ENCODE measurements at places on chromosomes 12 and 14.

GRCh38 chr12:52646613-52647012, 5.4 kb downstream of the KRT2 start:
- no peak for DNase-seq

GRCh38 chr12:103561174-103561573, 25.9 kb upstream of the STAB2 start:
- no peak for DNase-seq

- DNase-seq, result no peak
These were observed 206.8 kb downstream of the NUAK1 start for GRCh38 chr12:105931762-105932570.

- DNase-seq, result no peak
These were observed 902 bp downstream of the ABCD2 start for GRCh38 chr12:39618701-39619100.

- no peak for DNase-seq
These were observed 16.4 kb downstream of the FOS start for GRCh38 chr14:75295061-75295461.

- DNase-seq, result no peak
These were observed 4.2 kb downstream of the ARHGAP9 start for GRCh38 chr12:57475271-57476161.

DNA sequence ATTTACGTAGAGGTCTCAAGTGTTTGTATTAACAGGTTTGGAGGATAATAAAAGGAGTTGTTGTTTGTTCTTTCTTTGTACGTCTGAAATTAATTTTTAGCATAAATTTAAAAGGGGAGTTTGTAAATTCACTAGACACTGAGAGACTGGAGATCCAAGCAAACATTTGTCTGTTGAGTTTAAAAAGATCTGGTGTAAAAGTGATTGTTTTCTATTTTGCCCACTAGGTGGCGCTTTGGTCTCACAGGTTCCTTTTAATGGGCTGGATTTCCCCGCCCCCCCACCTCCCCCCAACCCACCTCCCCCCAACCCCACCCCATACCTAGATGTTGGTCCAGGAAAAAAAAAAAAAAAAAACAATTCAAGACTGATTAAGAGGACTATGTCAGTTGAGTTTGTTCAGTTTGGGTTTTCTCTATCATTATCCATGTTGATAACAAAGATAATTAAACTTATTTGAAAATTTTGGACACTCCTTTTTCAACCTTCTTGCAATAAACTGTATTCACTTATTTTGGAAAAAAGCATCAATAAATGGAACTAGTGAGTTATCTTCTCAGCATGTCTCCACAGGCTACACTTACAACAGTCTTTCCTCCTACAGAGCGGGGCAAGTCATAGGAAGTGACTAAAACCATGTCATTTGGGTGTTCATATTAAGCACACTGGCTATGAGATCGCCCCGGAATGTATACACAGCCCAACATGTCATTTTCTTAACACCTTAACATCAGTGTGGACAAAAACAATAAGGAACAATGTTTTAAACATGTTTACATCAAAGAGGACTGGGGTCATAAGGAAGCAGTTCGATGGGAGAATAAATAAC, 841.1 kb downstream of the NRXN3 start:
- no peak for DNase-seq

GRCh38 chr12:28574746-28575592, 384.7 kb downstream of the CCDC91 start:
- DNase-seq, result no peak

DNA sequence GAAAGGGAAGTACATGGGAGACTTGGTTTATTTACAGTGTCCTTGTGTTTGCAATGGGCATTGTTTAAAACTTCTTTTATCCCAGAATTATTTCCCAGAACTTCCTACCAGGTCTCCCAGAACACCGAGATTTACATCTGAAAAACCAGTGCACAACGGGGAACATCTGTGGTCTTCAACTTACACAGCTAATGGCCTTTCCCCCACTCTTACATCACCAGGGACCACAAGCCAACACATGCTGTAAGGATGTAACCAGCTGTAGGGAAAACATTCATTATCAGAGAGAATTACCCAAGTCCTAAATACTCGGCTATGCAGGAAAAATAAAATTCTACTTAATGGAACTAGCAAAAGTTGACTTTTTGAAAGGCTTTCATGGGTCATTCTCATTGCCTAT, 267.6 kb downstream of the DUSP6 start:
- no peak for DNase-seq

GRCh38 chr14:100399052-100399849, 76.1 kb downstream of the SLC25A47 start:
- DNase-seq, result no peak

DNA sequence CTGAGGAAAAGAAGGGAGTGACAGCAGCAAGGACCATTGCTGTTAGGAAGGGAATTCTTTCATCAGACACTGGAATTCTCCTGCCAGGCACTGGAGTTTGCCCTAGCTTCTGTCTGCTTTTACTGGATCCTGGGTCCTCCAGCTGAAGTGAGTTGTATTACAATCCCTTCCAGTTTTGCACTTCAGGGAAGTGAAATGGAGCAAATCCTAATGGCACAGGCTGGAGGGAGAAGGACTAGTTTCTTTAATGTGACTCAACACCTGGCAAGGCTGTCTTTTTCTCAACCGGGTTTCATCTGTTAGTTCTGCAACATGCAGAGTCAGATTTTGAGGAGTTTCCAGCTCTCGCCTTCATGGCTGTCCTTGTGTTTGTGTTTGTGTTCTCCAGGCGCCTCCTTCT, 45.8 kb downstream of the ETV6 start:
- no peak for DNase-seq

DNA sequence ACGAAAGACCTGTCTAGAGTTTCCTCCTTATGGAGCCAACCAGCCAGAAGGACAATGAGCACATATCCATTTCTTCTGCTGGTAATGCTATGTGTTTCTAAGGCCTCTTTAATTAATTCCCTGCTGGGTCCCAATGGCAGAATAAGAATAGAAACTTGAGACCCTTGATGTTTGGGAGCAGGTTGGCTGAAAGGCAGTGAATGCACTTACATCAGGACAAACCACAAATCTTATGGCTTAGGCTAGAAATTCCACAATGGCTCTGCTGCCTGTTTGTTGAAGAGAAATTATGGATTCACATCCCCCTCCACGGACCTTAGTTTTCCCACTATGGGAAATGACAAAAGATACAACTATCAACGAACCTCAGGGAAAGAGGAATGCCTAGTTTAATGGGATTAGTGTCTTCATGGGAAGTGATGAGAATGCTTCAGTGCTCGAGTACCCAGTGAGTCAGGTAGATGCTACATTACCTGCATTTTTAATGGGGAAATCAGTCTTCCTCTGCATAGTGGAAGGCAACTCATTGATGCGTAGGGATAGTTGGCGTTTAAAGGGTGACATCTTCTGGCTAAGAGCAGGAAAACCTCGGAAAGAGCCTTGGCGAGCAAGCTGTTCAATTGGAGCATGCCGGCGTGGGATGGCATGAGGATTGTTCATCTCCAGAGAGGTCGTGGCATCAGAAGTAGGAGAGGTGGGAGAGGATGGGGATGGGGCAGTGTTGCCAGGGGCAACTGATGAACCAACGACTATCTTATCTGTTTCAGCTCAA, 46.5 kb downstream of the PAPLN start:
- DNase-seq, result no peak

- DNase-seq, result no peak
These were observed 13.7 kb downstream of the COA8 start for GRCh38 chr14:103576371-103577024.

DNA sequence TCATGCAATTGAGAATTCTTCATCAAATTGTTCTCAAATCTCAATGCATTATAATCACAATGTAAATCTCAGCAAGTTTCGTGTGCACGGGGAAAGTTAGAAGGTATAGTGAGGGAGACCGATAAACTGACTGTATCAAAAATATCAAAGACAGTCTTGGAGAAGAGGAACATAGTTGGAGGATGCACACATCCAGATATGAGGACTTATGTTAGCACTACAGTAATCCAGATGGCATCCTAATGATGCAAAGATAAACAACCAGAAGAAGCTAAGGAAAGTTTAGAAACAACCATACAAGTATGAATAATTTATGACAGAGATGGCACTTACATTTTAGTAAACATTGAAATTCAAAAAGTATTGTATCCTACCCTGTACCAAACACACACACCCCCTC, 760.1 kb downstream of the RPS29 start:
- no peak for DNase-seq

- DNase-seq, result no peak
These were observed 1.4 kb downstream of the EGLN3 start for GRCh38 chr14:33949411-33949893.

DNA sequence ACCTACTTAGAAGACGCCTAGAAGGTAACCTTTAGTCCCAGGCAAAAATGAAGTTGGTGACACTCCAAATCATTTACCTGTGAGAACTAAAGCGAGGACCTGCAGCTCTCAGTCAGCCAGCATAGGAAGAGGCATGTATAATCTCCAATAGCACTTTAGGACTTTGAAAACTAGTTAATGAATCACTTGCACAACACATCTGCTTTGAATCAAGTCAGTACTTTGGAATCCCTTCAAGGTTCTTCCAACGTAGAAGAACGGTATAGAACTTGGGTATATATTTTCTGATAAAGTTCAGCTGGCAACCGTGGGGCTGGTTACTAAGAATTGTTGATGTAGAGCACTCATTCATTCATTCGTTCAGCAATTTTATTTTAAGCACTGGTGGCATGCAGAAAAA, 251.9 kb downstream of the TMEM132D start:
- DNase-seq, result no peak

- DNase-seq, result no peak
These were observed 78.0 kb downstream of the B4GALNT3 start for GRCh38 chr12:537772-538171.

GRCh38 chr12:70695361-70696023, 58.3 kb upstream of the PTPRB start:
- DNase-seq, result no peak

DNA sequence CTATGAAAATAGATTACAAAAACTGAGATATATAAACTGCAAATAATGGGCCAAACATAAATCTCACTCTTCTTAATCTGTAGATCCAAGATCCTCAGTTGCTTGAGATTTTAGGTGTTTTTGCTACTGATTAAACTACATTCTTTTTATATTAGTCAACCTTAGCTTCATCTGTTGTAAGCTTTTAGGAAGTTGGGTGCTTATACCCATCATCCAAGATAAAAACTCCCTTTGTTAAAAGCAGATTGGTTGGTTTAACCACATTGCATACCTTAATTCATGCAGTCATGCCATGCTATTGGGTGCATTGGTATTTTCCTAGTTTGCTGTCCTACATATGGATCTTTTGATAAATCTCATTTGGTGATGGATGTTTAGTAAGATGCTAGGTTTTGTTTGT, 46.2 kb upstream of the DIP2B start:
- no peak for DNase-seq

GRCh38 chr14:69901113-69901951, 22.1 kb downstream of the SMOC1 start:
- no peak for DNase-seq

- DNase-seq, result no peak
These were observed 46.7 kb downstream of the ERH start for GRCh38 chr14:69351385-69351784.

- DNase-seq, result no peak
These were observed 408.1 kb upstream of the TMTC1 start for GRCh38 chr12:30191696-30192455.

DNA sequence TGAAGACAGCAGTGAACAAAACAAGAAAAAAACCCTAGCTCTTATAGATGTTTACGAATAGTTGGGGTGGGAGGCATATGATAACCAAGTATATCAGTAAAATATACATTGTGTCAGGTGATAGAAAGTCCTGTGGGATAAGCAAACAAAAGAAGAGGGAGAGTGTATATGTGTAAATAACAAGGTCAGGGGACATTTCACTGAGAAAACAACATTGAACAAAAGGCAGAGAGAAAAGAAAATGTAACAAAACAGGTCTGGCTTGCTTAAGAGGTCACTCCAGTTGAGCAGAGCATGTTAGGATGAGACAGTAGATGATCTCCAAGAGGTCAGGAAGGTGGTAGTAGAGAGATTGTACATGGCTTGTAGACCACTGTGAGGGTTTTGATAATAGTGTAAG, 304.1 kb downstream of the ACSS3 start:
- no peak for DNase-seq

DNA sequence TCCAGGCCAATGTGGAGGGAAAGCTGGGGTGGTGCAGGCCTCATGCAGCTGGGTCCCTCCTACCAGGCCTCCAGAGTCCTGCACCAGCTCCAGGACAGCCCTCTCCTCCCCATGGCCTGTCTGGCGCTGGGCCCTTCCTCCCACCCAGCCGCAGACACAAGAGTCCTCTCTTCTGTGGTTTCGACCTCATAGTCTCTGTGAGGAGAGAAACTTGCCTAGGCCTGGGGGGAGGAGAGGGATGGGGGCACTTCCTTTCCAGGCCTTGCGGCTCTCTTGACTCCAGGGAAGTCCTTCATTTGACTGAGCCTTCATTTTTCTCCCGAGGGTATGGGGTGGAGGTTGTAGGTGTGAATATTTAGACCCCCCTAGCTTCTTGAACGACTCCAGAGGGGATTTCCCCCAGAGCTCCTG, 2.3 kb downstream of the MMP14 start:
- no peak for DNase-seq

GRCh38 chr14:24741871-24742270, 107.9 kb upstream of the GZMB start:
- no peak for DNase-seq

- DNase-seq, result no peak
These were observed 23.5 kb upstream of the SELPLG start for GRCh38 chr12:108657130-108657745.

DNA sequence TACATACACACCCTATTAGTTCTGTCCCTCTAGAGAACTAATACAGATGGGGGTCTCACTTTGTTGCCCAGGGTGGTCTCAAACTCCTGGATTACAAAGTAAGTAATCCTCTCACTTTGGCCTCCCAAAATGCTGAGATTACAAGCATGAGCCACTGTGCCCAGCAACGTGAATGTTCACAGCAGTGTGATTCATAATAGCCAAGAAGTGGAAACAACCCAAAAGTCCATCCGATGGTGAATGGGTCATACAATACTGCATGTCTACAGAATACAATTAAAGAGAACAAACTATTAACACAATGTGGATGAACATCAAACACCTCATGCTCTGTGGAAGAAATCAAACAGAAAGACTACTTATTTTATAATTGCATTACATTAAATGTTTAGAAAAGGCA, 57.3 kb upstream of the SYNE2 start:
- no peak for DNase-seq

DNA sequence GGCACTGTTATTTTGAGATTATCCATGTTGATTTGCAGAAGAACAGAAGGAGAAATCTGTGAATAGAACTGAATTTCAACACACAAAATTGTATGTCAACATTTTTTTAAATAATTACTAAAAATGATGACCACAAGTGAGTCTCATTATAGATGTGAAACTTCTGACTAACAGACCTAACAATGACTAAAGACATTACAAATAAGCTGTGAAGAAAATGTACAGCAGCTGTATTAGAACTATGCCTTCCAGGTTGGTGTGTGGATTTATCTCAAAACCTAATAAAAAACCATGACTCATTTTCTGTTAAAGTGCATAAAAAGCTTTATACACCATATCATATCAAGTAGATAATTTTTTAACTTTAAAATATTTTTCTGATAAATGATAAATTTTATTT, 22.5 kb upstream of the FOXG1 start:
- DNase-seq, result no peak

- no peak for DNase-seq
These were observed 11.6 kb downstream of the KMT2D start for GRCh38 chr12:49048953-49049352.

Data from T-helper 22 cell (primary cell).